ENCODE measurements at places on chromosomes 13 and 19. TPM values are rescaled to one million over a fixed set of nuclear protein-coding genes. Genes with fewer than 3 reads are reported as not detected.

GRCh38 chr13:94192431-94192975 lies 287.0 kb downstream of the DCT start:
- no peaks in the 10 kb centered on the region for H3K36me3 ChIP-seq
- H3K27ac ChIP-seq: no peak overlapping the region
- H3K27me3 ChIP-seq: no peaks in the 10 kb centered on the region
- H3K4me3 ChIP-seq: no peak overlapping the region
- peak; percentile 57 for DNase-seq

TNNT1 gene
- total RNA-seq: 127 TPM

TSHZ3 gene
- 3.2 TPM for total RNA-seq

COL5A3 gene
- 0.70 TPM for total RNA-seq

GRCh38 chr13:35549481-35549880 lies 73.0 kb upstream of the MAB21L1 start:
- H3K4me1 ChIP-seq: no peaks in the 10 kb centered on the region
- no peaks in the 10 kb centered on the region for H3K27me3 ChIP-seq
- H3K4me3 ChIP-seq: no peak overlapping the region

DNA sequence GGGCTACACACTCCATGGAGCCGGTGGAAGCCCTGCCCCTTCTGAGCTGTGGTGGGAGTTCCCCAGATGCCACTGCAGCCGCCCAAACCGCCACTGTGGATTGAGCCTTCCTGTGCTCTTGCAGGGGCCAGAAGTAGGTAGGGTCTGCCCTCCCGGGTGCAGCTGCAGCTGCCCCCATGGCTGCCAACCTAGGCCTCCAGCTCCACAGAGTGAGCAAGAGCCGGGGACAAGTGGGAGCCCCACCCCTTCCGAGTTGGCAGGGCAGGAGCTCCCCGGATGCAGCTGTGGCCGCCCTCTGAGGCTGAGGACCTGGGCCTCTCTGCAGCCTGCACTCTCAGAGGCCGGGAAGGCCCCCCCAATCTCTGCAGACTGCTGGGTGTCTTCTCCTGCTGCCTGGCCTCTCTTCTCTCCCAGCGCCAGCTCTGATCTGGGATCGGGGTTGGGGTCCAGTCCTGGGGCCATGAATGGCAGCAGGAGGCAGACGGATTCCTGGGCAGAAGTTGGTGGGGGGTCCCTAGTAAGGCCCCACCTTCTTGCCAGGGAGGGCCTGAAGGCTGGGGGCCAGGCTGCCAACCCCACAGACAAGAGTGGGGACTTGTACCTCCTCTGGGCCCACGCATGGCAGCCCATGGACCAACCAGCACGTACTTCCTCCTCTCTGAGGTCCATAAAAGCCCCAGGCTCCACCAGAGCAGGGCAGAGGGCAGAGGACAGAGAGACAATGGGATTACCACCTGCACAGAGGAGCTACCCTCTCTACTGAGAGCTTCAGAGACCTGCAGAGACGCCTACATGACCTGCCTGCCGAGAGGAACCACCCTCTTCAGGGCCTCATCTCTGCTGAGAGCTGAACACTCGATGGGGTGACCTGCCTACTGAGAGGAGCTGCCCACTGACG lies 28.9 kb downstream of the AP2S1 start:
- H3K4me3 ChIP-seq: no peak overlapping the region
- no peaks in the 10 kb centered on the region for H3K4me1 ChIP-seq
- H3K27me3 ChIP-seq: no peaks in the 10 kb centered on the region
- H3K27ac ChIP-seq: no peak overlapping the region

GRCh38 chr13:69618393-69618792 lies 489.2 kb upstream of the ATXN8OS start:
- H3K27ac ChIP-seq: no peak overlapping the region
- H3K4me3 ChIP-seq: no peak overlapping the region
- DNase-seq: no peak
- no peaks in the 10 kb centered on the region for H3K4me1 ChIP-seq

DNA sequence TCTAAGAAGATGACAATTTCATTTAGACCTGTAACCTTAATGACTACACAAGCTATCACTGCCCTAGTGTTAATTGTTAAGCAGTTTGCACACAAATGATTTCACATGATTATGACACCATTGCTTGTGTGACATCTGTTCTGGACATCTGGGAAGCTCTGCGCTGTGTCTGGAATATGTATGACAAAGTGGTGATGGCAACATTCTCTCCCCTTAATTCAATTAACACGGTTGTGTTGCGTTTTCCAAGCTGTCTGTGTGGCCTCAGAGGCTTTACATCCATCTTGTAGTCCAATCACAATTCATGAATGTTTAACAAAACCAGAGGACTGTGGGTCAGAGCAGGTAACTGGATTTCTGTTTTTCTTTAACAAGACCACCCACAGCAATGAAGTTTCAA lies 204.4 kb downstream of the COG6 start:
- H3K27me3 ChIP-seq: no peaks in the 10 kb centered on the region
- DNase-seq: no peak
- no peak overlapping the region for H3K4me3 ChIP-seq

- DNase-seq: no peak
- no peaks in the 10 kb centered on the region for H3K4me1 ChIP-seq
- no peak overlapping the region for H3K4me3 ChIP-seq
- no peaks in the 10 kb centered on the region for H3K36me3 ChIP-seq
- H3K27ac ChIP-seq: no peak overlapping the region
Observed at GRCh38 chr19:55372316-55373081, 2.2 kb upstream of the IL11 start.

DNA sequence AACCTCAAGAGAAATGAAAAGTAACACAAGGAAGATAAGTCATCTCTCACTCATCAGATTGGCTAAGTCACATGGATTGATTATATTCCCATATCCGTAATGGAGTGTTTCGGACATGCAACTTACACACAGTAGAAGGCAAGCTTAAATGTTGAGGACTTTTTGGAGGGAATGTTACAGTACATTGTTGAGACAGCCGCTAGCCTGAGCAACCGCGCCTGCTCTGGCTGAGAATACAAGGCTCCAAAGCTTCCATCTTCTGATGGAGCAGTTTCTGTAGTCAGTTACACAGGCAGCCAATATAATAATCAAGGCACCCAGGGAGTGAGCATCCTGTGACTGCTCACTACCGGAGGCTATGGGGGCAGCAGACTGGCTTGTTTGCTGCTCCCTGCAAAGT lies 1.0 kb upstream of the CRYL1 start:
- H3K36me3 ChIP-seq: 0 out of 2 replicates have a peak, but pooled peaks cover 8% of the 10 kb centered on the region
- peaks cover 3% of the 10 kb centered on the region for H3K4me1 ChIP-seq
- H3K27ac ChIP-seq: no peak overlapping the region
- peak overlapping the region; percentile 25 for H3K4me3 ChIP-seq
- no peak for DNase-seq

GRCh38 chr13:20001366-20002190 lies 43.1 kb downstream of the ZMYM2 start:
- H3K27ac ChIP-seq: no peak overlapping the region
- no peaks in the 10 kb centered on the region for H3K27me3 ChIP-seq
- no peak overlapping the region for H3K4me3 ChIP-seq
- no peak for DNase-seq
- H3K36me3 ChIP-seq: peaks cover 67% of the 10 kb centered on the region

KANK3 gene
- 5.3 TPM for total RNA-seq

OR7D2 gene
- total RNA-seq: 0.48 TPM

- H3K4me1 ChIP-seq: peaks cover 2% of the 10 kb centered on the region
- no peaks in the 10 kb centered on the region for H3K27me3 ChIP-seq
- H3K4me3 ChIP-seq: peak overlapping the region; percentile 98
- H3K27ac ChIP-seq: no peak overlapping the region
Observed at GRCh38 chr19:15379999-15380647, 536 bp upstream of the AKAP8 start.

- peaks cover 38% of the 10 kb centered on the region for H3K36me3 ChIP-seq
- H3K4me1 ChIP-seq: no peaks in the 10 kb centered on the region
- DNase-seq: no peak
Observed at GRCh38 chr19:17623224-17623935, 64.8 kb downstream of the UNC13A start.

GRCh38 chr19:31803835-31804446 lies 454.7 kb upstream of the TSHZ3 start:
- H3K27ac ChIP-seq: no peak overlapping the region
- no peaks in the 10 kb centered on the region for H3K27me3 ChIP-seq
- no peak overlapping the region for H3K4me3 ChIP-seq
- no peak for DNase-seq

GRCh38 chr19:33152176-33152575 lies 20.3 kb downstream of the WDR88 start:
- DNase-seq: no peak
- H3K27ac ChIP-seq: no peak overlapping the region
- no peaks in the 10 kb centered on the region for H3K36me3 ChIP-seq
- no peaks in the 10 kb centered on the region for H3K4me1 ChIP-seq
- no peak overlapping the region for H3K4me3 ChIP-seq

GRCh38 chr13:43339805-43340550 lies 316.6 kb downstream of the DNAJC15 start:
- H3K36me3 ChIP-seq: no peaks in the 10 kb centered on the region
- H3K4me3 ChIP-seq: no peak overlapping the region
- DNase-seq: no peak

GRCh38 chr13:26528527-26528926 lies 29.0 kb upstream of the WASF3 start:
- H3K4me3 ChIP-seq: no peak overlapping the region
- no peaks in the 10 kb centered on the region for H3K27me3 ChIP-seq
- no peak overlapping the region for H3K27ac ChIP-seq
- DNase-seq: no peak
- H3K4me1 ChIP-seq: no peaks in the 10 kb centered on the region

DNA sequence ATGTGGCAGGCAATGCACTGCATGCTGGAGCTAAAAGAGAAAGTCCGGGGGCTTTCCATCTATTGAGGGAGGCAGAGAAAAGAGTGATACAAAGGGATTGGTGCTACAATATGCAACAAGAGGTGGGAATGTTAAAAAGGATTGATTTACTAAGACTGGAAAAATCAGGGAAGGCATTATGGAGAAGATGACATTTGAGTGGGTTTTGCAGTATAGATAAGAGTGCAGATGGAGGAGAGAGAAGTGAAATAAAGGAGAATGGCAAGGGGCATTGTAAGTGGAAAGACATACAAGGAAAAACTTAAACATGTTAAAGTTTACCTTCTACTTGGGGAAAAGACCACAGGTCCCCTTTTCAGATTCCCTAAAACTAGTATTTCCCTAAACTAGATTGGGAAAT lies 399.4 kb downstream of the KCNRG start:
- no peaks in the 10 kb centered on the region for H3K4me1 ChIP-seq
- H3K27me3 ChIP-seq: no peaks in the 10 kb centered on the region
- H3K27ac ChIP-seq: no peak overlapping the region
- no peak overlapping the region for H3K4me3 ChIP-seq
- DNase-seq: no peak

DNA sequence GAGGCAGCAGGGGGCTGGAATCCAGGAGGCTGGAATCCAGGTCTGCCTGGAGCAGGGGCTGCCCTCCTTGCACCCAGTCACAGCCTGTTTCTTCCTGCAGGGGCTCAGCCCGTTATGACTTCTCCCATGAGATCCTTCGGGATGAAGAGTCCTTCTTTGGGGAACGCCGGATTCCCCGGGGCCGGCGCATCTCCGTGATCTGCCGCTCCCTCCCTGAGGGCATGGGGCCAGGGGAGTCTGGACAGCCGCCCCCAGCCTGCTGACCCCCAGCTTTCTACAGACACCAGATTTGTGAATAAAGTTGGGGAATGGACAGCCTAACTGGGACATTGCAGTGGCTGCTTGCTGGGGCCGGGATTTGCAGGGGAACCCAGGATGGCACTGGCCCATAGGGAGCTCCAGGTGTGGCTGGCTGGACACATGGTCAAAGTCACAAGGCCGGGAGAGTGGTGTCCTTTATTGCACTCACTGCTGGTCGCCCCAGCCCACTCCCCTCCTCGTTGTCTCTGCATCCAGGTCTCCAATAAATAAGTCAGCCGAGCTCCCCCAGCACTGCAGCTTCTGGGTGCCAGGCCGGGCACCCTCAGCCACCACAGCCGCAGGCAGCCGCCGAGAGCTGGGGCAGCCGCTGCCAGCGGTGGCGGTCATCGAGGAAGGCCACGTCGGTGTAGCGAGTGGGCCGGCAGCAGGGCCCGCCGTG lies 872 bp downstream of the PSPN start:
- H3K36me3 ChIP-seq: peaks cover 14% of the 10 kb centered on the region
- H3K27me3 ChIP-seq: no peaks in the 10 kb centered on the region
- no peak for DNase-seq
- H3K4me3 ChIP-seq: peak overlapping the region; percentile 40
- no peak overlapping the region for H3K27ac ChIP-seq
